ENCODE measurements at places on chromosomes 2 and 18.

DNA sequence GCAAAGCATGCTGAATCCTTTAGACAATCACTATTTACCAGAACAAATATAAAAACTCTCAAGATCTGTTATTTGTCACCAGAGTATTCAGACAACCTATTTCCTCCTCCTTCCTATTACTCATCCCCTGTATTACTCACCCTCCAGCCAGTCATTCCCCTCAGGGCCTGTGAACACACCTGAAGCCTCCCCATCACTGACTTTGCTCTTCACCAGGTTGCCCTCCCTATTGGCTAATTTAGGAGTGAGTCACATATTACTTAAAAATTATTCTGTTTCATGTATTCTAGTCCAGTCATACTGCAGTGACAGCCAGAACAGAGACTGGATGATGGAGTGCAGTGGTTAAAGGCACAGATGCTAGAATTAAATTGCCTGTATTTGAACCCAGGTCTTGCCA, 3.7 kb upstream of the ATG16L1 start:
- peak; percentile 71 for DNase-seq

DNA sequence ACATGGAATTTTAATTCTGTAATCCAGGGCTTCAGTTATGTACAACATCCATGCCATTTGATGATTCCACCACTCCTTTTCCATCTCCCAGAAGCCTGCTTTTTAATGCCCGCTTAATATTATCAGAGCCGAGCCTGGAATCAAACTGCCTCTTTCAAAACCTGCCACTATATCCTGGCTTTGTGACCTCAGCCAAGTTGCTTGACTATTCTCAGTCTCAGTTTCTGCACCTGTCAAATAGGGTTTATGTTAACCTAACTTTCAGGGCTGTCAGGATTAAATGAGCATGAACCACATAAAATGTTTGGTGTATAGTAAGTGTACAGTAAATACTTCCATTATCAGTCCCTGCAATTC, 108.7 kb downstream of the XRCC5 start:
- DNase-seq, result peak; percentile 97

DNA sequence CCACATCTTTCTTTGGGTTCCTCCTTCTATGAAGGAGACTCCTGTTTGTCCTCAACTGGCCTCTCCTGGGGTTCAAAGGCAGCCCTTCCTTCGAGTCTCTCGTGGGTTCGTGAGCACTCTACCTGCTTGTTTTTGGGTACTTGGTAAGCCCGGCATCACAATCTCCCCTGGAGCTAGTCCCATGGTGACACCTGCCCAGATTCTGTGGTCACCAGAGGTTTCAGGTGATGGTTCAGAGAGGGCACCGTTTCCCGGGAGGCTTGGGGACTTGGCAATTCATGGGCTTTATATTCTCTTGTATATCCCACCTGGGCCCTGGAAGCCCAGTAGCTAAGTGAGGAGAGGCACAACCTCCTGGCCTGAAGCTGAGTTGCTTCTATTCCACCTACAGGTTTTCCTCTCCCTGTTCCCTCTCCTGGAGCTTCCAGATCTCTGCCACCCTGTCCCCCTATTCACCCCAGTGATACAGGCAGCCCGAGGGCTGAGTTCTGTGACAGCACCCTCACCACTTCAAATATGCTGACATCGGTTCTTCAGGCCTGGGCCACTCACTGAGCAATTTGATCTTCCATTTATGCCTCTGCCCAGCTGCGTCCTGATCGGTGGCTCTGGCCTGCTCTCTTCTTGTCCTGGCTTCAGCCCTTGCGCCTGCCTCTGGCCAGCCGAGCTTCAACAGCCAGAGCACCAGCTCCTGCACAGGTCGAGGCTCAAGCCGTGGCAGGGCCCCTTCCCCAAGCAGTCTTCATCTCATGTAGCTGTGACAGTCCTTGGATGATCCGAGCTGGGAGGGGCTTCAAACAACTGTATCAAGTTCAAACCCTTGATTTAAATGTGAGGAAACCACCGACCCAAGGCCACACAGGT, 91.5 kb downstream of the MSH2 start:
- DNase-seq, result no peak

DNA sequence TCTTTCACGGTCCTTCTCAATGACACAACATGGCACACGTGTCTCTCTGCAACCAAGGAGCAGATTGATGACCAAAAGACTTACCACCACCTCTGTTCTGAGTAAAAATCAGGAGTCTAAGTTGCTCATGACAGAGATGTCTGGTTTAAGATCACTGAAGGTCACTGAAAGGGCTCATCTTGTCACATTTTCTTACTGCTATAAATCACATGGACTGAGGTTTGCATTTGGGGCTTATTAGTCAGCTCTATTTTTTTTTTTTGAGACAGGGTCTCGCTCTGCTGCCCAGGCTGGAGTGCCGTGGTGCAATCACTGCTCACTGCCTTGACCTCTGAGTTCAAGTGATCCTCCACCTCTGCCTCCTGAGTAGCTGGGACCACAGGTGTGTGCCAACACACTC, 19.4 kb downstream of the CFLAR start:
- DNase-seq, result no peak

DNA sequence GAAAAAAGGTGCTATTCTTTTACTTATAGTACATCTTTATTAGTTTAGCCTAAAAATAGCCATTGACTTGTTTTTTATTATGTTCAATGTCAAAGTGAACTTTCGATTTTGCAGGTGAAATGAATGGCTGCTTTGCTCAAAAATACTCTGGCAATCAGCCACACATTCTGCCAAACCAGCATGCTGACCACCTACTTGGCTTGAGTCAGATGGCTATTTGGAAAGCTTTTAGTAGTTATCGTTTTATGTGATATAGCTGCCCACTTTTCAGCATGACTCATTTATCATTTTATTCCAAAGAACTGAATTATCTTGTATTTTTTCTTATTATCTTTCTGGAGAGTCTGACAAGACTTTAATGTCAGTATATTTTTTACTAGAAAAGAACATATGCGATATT, 1615.8 kb upstream of the TMEFF2 start:
- no peak for DNase-seq

DNA sequence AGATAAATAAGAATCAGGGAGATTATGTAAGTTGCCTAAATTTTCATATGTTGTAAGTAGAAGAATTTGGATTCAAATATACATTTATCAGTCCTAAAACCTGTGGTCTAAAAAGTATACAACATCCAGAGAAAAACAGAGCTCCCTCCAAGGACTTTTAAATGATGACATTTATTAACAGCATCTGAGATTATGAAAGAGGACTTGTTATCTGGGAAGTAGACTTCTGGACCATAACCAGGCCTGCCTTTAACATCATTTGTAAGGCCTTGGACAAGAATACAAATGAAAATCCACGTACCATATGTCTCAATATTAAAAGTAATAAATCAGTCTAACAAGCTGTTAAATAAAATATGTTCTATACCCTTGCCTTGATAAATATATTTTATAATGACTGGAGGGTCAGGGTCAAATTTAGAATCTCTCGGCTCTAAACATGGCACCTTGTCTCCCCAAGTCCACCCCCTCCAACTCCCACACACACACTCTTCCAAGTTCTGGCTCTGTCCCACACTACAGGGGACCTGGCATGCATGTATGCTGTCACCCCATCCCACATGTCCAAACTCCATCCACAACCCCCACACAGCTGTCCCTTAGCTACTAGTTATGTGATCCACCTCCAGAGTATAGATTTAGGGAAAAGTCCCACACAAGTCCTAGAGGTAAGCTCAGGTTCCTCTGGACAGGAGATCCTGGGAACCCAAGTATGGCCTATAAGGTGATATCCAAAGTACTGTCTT, 382.6 kb downstream of the CDH2 start:
- DNase-seq, result peak; percentile 74

DNA sequence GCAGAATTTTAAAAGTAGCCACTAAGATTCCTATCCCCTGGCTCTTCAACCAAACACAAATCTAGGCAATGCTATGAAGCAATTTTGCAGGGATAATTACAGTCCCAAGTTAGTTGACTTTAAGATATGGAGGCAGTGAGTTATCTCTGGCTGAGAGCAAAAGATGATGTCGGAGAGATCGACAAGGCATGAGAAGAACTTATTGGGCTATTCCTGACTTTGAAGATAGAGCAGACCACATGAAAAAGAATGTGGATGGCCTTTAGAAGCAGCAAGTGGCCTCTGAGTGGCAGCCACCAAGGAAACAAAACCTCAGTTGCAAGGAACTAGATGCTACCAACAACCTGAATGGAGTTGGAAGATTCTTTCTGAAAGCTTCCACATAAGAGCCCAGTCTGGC, 58.2 kb upstream of the PPM1B start:
- no peak for DNase-seq

DNA sequence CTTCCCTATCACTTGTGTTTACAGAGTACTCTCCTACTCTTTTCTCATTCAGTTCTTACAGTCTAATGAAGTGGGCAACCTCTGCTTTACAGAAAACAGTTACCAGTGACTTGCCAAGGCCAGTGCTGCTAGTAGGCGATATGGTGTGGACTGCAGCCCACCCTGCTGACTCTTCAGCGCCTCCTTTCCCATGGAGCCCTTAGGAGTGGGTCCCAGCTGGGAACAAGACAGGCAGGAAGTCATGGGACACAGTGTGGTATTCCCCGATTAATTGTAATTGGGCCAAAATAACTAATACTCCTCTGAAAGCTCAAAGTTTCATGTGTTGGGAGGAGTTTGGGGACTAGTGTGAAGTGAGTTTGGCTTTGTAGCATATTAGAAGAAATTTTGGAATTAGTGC, 120.1 kb upstream of the EML6 start:
- no peak for DNase-seq

DNA sequence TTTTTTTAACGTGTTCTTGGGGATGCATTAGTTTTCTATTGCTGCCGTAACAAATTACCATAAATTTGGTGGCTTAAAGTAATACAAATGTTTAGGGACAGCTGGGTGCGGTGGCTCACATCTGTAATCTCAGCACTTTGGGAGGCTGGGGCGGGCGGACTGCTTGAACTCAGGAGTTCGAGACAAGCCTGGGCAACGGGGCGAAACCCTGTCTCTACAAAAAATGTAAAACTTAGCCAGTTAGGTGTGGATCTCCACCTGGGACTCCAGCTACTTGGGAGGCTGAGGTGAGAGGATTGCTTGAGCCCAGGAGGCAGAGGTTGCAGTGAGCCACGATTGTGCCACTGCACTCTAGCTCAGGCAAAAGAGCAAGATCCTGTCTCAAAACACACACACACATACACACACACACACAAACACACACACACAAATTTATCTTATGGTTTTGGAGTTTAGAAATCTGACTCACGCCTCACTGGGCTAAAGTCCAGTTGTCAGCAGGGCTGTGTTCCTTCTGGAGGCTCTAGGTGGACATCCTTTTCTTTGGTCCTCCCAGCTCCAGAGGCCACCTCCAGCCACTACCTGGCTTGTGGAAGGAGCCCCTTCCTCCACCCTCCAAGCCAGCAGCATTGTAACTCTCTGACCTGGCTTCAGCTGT, 76.1 kb downstream of the SEPTIN10 start:
- DNase-seq, result peak; percentile 12

- DNase-seq, result no peak
These were observed 47.4 kb upstream of the ANKRD62 start for GRCh38 chr18:12046046-12046750.

- no peak for DNase-seq
These were observed 432.7 kb downstream of the ZNF521 start for GRCh38 chr18:24919181-24919797.

DNA sequence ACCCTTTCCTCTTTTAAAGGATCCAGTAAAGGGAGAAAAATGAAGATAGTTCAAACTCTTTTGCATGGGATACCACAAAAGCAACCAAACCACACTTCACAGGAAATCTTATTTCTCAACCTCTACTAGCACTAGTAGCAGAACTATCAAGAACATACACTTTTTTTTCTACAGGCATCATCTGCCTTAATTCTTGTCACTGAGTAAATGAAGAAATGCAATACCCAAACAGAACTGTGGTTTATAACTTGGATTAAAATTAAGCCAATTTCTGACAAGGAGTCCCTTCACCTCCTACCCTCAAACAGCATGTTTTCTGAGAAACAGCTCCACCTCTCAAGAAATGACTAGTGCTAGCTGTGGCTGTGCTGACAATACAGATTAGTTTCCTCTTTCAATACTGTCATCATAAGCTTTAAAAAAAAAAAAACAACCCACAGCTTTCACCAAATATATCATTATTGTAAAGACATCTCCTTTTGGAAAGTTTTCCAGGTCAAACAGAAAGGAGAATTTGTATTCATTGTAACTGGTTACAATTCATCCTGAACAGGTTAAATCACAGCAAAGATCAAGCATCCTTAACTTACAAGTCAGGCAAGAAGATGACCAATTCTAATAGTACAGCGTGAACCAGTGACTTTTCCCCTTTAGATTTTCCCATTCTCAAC, 44.4 kb downstream of the PTPN2 start:
- DNase-seq, result no peak

GRCh38 chr2:176490061-176490861, 221.0 kb downstream of the MTX2 start:
- DNase-seq, result peak; percentile 70

- no peak for DNase-seq
These were observed 776 bp upstream of the SPEG start for GRCh38 chr2:219433666-219434467.

DNA sequence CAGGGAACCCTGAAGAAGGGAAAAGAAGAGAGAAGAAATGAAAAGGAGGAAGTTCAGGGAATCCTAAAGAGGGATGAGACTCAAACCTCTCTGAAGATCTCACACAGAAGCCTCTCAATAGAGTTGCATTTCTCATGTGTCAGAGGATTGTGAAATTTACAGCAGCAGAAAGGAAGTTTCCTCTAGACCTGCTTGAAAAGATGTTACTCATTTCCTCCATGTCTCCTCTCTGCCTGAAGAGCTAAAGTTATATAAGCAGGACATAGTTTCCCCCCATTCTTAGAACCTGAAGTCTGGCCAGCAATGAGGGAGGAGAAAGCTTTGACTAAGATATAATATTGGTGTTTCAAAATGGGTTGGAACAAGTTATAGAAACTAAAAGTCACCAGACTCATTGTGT, 1155.6 kb downstream of the LRP1B start:
- no peak for DNase-seq

- DNase-seq, result no peak
These were observed 93.9 kb upstream of the RMDN2 start for GRCh38 chr2:37831081-37831780.

DNA sequence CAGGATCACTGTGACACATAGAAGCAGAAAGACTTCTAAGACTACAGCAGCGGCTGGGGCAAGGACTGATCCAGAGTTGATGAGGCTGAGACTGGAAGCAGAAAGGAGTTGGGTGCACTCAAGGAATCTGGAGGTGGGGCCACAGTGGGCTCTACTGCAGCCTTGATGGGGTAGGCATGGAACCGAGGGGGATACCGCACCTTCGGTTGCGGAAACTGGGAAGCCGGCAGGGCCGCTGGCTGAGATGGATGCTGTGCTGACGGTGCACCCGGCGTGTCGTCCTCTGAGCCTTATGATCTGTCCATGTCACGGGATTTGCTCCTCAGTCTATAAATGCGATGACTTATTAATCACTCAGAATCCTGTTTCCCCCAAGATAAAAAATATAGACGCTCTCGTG, 473.5 kb upstream of the MYT1L start:
- DNase-seq, result no peak
